ENCODE measurements at places on chromosomes 11 and 22.

DNA sequence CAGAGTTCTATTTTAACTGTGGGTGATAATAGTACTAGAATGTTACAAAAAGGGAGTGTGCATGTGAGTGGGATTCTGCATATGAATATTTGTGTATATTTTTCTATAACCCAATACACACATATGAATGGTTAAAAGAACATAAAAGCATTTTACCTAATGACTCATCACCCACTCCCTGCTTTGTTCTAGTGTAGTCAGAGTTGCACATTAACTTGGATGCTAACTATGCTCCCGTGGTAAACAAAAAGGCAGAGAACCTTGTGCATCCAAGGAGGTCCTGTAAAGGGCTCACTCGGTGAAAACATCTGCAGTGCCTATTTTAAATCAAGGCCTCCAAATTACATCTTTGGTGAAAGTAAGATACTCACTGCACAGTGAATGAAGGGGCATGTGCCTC lies 1289.4 kb downstream of the LRRC4C start:
- DNase-seq, result no peak

DNA sequence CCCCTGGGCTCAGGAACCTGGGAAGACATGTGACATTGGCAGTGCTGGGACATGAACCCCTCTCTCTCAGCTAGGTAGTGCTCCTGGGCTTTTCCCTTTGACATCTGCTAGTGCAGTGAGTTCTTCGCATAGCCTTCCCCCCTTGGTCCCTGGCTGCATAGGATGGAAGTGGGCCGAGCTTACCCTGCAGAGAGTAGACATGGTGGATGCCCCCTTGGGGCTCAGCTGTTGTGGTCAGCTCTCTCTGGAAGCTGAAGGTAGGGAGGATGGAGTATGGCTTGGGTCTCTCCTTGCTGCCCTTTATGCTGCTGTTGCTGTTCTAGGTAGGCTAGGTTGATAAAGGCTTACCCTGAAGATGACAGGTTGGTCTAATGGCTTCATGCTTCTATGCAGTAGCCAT lies 92.1 kb downstream of the ZBTB16 start:
- no peak for DNase-seq

- DNase-seq, result no peak
Observed at GRCh38 chr11:117604336-117604995, 192.6 kb downstream of the DSCAML1 start.

- no peak for DNase-seq
Observed at GRCh38 chr22:41949297-41949965, 2.5 kb upstream of the CENPM start.

GRCh38 chr11:67302571-67303131 lies 679 bp upstream of the SSH3 start:
- no peak for DNase-seq

DNA sequence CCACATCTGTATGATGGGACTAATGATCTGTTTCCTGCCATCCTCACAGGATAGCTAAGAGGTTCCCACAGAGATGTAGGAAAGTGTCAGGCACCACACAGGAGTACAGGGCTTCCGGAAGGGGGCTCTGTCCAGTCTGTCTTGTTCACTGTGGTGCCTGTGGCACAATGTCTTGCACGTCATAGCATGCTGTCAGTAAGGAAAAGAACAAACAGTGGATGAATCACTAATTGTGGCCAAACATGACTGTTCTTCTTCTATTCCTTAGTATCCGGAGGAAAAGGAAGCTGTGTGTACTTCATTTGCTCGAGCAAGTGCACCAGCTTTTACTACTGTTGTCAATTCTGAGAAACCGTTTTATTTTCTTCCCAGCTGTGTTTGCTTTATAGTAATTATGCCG lies 73.4 kb upstream of the YWHAH start:
- DNase-seq, result no peak

DNA sequence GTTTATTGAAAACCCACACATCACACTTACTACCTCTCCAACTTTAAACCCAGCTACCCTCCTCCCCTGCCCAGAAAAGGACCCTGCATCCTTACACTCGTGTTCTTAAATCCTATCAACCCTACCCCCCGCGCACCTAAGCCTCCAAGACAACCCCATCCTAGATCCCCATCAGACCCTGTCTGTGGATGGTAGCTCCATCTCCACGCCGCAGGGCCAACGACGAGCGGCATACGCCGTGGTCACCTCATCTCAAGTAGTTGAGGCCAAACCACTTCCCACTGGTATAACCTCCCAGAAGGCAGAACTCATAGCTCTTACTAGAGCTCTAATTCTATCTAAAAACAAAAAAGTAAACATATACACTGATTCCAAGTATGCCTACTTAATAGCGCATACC lies 9.4 kb upstream of the OR56A3 start:
- no peak for DNase-seq

Measured in omental fat pad (tissue), 4 donors.